ENCODE measurements at places on chromosomes 7 and 10. TPM values are rescaled to one million over a fixed set of nuclear protein-coding genes. Genes with fewer than 3 reads are reported as not detected.
A peak's percentile ranks its signal among the peaks of the same experiment; 100 is the strongest.

- no peak for DNase-seq
Observed at GRCh38 chr7:38704041-38704547, 72.9 kb upstream of the AMPH start.

GRCh38 chr10:110865809-110866482 is 5.8 kb upstream of the PDCD4 start:
- DNase-seq = no peak

- no peak for DNase-seq
Observed at GRCh38 chr10:88190123-88190522, 326.7 kb downstream of the PTEN start.

GRCh38 chr7:112370436-112370835 is 79.8 kb upstream of the IFRD1 start:
- DNase-seq = no peak

DNA sequence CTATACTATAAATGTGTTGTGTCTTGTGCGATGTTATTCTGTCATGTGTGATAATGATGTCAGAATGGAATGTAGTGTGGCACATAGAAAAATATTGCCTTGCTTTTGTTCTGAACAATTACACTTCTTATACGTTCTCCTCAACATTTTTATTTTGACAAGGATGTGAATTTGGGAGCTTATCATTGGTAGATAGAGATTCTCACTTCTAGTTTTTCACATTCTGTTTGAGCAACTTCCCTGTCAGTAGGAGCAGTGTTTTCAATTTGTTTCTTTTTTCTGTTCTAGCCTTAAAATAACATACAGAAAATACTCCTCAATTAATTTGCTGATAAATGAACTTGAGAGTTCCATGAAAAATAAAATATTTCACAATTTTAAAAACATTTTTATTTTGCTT is 17.6 kb downstream of the SUN3 start:
- no peak for DNase-seq

DNA sequence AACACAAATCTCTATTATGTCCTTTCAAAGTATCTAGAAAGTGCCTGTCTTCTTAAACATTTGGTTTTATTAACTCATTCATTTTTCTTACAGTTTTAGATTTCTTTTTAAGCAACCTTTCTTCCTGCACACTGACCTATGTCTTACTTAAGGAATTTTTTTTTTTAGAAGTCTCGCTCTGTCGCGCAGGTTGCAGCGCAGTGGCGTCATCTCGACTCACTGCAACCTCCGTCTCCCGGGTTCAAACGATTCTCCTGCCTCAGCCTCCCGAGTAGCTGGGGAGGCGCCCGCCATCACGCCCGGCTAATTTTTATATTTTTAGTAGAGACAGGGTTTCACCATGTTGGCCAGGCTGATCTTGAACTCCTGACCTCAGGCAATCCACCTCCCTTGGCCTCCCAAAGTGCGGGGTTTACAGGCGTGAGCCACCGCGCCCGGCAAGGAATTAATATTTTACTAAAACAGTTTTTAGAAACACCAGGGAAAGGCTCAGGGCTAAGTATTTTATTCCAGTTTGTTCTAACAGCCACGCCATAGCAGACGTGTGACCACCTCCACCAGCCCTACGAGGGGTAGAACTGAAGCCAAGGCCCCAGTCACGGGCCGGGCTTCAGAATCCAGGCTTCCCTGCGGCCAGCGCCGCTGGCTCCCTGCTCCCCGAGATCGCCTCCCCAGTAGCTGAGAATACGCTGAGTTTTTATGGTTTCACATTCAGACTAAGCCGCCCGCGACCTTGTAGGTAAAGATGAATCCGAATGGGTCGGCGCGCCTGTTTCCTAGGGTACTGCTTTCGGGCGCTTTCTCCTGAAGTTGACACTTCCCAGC is 941 bp upstream of the LUC7L2 start:
- no peak for DNase-seq

DNA sequence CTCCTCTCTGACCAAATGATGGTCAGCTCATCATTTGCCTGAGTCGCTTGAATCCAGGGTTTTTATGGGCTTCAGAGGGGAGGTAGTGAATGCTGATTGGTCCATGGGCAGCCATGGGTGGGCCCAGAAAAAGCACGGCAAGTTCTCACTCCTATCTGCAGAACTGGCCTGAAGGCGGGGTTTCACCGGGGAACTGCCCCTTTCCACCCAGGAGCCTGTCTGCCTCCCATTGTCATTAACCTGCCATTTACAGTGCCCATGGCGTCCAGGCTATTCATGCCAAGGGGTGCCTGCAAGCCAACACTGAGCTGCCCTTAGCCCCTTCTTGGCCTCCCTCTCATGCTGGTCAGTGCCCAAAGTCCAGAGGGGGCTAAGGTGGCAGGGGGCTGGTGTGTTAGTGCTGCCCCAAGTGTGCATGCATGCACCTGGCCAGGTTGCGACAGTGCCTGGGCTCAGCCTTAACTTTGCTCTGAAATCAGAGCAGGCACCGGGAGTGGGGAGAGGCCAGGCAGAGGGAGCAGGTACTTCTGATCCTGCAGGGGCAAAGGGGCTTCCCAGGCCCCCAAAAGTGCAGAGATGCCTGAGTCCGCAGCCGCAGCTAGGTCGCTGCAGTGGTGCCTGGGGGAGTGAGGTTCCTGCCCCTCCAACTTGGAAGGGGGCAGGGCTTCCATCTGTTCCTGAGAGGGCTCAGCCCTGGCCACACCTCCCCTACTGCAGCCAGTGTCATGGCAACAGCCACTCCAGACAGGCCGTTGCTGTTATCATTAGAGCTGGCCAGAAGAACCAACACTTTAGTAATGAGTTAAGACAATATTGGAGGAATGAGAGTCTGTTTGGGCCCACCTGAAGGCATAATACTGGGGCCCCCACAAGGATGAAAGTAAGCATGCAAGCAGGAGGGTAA is 561.6 kb downstream of the GRM8 start:
- no peak for DNase-seq

DNA sequence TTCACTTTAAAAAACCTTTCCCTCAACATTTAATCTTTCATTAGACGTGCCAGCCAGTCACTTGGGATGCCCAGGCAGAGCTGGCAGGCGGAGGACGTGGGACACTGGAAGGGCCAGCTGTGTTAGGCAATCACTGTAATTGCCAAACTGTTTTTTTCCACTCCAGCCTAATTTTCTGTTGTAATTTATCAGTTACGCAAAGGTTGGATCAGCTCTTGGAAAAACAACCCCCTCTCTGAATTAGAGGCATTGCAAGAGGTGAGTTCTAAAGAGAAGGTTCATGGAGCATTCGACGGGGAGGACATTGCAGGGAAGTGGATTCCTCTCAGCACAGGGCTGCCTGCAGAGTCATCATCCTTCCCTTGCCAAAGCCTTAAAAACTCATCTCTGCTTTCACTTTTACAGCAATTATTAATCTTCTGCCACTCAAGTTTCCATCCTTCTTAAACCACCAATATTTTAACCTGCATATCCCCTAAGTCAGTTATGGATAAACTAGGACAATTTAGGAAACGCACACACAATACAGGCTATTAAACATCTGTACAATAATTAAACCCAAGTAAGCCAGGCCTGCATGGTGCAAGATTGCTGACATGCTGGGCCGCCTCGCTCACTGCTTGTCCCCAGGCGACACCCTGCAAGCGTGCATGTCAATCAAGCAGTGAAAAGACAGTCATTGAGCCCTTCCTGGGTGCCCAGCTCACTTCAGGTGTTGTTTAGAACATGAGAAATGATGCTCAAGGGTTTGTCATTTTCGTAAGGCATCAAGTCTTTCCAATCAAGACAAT is 272.3 kb upstream of the RNF32 start:
- DNase-seq = no peak

GRCh38 chr7:156950381-156950858 is 908 bp downstream of the NOM1 start:
- no peak for DNase-seq

- DNase-seq = no peak
Observed at GRCh38 chr7:112036071-112036470, 170.1 kb downstream of the DOCK4 start.

GRCh38 chr10:47118326-47118725 is 181.7 kb upstream of the GDF10 start:
- DNase-seq = no peak

DNA sequence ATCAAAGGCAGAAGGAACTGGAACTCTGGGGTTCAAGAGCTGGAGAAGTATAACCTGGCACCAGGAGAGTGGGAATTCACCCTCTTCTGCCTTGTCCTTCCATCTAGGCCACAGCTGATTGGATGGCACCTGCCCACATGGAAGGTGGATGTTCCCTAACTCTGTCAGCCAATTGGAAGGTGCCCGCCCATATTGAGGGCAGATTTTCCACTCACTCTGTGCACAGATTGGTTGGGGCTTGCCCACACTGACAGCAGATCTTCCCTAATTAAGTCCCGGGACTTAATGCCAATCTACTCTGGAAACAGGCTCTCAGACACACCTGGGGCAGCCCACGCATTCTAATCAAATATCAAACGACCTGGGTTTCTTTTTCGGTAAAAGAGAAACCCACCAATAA is 1142.3 kb upstream of the CELF2 start:
- no peak for DNase-seq

- DNase-seq = no peak
Observed at GRCh38 chr7:68176974-68177373, 1180.3 kb downstream of the TYW1 start.

GRCh38 chr7:30915005-30915601 is 3.5 kb downstream of the AQP1 start:
- peak; percentile 74 for DNase-seq

DNA sequence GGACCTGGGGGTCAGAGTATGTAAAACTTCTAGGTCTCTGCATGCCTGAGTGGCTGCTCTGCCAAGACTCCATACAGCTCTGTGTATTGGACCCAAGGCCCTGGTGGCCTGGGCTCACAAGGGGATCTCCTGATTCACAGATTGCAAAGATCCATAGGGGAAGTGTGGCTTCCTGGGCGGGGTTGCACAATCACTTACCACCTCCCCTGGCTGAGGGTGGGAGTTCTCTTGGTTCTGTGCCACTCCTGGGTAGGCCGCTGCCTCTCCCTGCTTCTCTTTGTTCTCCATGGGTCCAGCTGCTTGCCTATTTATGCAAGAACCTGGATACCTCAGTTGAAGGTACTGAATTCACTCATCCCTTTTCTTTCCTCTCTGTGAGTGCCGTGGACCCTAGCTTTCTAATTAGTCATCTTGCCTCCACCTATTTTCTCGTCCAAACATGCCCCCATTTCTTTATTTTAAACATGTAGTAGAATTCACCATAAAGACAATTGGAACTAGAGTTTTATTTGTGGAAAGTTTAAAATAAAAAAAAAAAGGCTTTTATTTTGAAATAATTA is 18.5 kb upstream of the AGR3 start:
- DNase-seq = no peak

GRCh38 chr7:128321044-128321422 is 22.7 kb downstream of the RBM28 start:
- DNase-seq = no peak

GRCh38 chr7:71237945-71238344 is 106.0 kb downstream of the GALNT17 start:
- DNase-seq = no peak

GRCh38 chr7:159070431-159071148 is 74.1 kb downstream of the VIPR2 start:
- no peak for DNase-seq

GRCh38 chr7:97145068-97145467 is 27.6 kb downstream of the SDHAF3 start:
- DNase-seq = no peak

DNA sequence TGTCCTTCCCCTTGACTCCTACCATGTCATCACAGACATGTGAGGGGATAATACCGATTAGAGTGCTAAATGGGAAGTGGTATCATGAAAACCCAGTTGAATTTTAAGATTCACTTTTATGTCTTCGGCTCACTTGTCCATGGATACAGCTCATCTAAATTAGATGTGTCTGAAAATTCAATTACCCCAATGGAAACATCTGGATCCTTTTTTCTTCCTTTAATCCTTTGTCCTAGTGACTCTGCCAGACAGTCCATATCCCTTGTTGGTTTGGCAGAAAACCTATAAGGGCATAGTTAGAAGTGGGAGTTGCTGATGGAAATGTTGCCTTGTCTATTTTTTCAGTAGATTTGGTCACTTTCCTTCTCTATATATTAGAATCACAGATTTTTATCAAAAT is 271.9 kb downstream of the MTERF1 start:
- no peak for DNase-seq

DNA sequence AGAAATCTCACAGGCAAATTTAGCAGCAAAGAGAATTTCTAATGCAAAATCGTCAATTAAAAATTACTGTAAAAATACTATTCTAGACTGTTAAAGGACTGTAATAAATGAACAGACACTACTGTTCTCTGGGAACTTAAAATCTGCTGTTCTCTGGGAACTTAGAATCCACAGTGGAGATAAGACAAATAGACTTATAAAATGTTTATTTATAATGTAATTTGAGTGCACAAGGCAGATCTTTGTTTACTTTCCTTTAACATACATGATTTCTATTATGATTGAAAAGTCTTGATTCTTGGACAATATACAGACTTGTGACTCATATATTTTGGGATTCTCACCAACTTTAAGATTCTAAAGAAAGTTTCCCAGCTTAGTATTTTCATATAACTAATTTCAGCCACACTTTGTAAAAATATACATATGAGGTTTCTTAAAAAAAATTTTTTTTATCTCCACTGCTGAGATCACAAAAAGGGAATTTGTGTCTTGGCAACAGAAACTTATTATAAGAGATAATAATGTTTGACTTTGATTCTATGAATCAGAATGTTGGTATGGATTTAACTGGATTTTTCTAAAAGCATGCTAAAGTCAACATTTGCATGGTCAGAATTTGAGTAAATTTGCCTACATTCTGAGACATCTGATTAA is 166.3 kb upstream of the RHOBTB1 start:
- no peak for DNase-seq

- no peak for DNase-seq
Observed at GRCh38 chr10:84755311-84755710, 426.9 kb downstream of the CCSER2 start.

GRCh38 chr7:1320616-1321240 is 88.1 kb downstream of the UNCX start:
- peak; percentile 26 for DNase-seq

DNA sequence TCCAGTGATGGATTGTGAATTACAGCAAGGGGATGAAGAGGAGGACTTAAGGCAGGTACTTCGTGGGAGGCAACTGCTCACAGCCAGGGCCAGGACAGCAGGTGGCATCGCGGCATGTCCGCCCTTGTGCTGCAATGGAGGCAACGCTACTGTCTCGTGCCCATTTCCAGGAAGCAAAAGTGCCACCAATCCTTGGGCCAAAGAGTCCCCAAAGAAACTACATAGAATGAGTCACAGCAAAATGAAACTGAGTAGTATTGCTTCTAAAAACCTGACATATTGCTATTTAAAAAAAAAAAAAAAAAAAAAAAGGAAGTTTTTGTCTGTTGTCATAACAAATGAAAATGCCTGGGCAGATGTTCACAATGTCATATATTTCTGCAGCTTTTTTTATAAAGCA is 46.6 kb downstream of the RSU1 start:
- no peak for DNase-seq

Gene ECHDC3
- total RNA-seq = 2.0 TPM

Gene SGMS1
- total RNA-seq = 92.2 TPM

Gene UCMA
- total RNA-seq = not detected

Gene VPS37D
- 1.1 TPM for total RNA-seq

Gene PON1
- not detected for total RNA-seq

Gene TEX36
- not detected for total RNA-seq

Gene GLI3
- 2.9 TPM for total RNA-seq

Gene OR2A12
- total RNA-seq = not detected

Gene GNAI1
- 5.5 TPM for total RNA-seq

Gene SLC26A4
- 0.18 TPM for total RNA-seq

Gene EPO
- not detected for total RNA-seq

Measured in Peyer's patch (tissue), 4 donors.